ENCODE measurements at places on chromosomes 16 and 17. TPM values are rescaled to one million over a fixed set of nuclear protein-coding genes. Genes with fewer than 3 reads are reported as not detected.

GRCh38 chr17:61383689-61384201, 15.9 kb upstream of the TBX2 start:
- H3K4me1 ChIP-seq = no peaks in the 10 kb centered on the region
- no peaks in the 10 kb centered on the region for H3K27me3 ChIP-seq
- H3K4me3 ChIP-seq = no peak overlapping the region
- H3K36me3 ChIP-seq = no peaks in the 10 kb centered on the region

DNA sequence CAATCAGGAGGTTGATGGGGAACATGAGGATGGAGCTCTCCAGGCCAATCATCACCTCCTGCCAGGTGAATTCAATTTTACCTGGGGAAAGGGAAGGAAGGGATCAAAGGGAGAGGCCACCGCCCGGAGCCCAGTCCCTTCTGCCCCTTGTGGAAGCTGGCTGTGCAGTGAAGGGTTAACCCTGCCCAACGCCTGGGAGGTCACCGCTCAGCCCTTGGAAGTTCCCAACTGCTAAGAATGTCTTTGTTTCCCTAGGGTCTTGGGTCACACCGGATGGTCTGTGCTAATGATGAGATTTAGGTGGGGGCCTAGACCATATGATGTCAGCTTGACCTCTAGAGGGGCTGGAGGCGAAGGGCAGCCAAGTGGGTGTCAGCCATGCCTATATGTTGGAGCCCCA, 52.1 kb upstream of the GCSH start:
- no peak overlapping the region for H3K4me3 ChIP-seq
- H3K27me3 ChIP-seq = no peaks in the 10 kb centered on the region
- H3K27ac ChIP-seq = no peak overlapping the region
- no peaks in the 10 kb centered on the region for H3K36me3 ChIP-seq
- no peak for DNase-seq

DNA sequence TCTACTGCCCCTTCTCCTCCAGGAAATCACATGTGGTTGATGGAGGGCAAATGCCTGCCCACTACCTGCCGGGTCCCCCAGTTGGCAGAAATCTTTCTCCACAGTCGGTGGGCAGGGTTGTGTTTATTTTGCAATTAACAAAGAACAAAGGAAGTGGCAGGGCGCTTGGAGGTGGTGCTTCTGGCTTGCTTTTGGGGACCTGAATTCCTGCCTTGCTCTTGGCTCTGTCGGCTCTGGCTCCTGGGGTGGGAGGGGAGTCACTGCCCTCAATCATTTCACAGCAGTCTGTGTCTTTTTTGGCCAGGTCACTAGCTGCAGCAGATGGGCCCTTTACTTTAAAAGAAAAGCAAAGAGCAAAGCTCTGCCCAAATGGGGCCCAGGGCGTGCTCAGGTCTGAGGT, 69.2 kb downstream of the C16orf78 start:
- H3K4me3 ChIP-seq = no peak overlapping the region
- no peak overlapping the region for H3K27ac ChIP-seq
- no peaks in the 10 kb centered on the region for H3K27me3 ChIP-seq
- no peak for DNase-seq
- no peaks in the 10 kb centered on the region for H3K36me3 ChIP-seq

DNA sequence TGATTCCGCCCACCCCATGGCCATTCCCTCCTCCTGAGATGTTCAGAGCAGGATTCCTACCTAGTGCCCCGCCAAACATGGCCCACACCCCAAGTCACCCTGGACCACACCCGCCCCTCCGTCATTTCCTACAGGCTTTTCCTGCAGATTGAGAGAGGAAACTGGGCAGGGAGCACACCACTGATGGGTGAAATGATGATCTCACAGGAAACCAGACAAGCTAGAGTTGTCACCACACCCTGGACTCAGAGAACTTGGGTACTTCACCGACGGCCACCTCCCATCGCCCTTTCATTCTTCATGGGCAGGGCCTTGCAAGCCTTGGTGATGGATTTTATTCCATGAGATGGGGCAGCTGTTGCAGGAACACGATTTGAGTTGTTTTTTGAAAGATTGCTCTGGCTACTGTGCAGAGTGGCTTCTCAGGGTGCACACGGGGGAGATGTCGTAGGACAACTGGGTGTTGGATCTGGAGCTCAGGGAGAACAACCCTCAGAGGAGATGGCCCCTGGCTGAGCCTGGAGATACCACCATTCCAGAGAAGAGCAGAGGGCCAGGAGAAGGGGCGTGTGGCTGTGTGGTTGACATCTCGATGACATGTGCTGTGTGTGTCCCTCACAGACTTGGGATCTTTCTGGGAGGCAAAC, 7.4 kb upstream of the B9D1 start:
- H3K36me3 ChIP-seq = no peaks in the 10 kb centered on the region
- no peaks in the 10 kb centered on the region for H3K4me1 ChIP-seq
- no peaks in the 10 kb centered on the region for H3K27me3 ChIP-seq
- H3K27ac ChIP-seq = no peak overlapping the region
- DNase-seq = no peak

- no peak for DNase-seq
- H3K4me1 ChIP-seq = no peaks in the 10 kb centered on the region
- no peak overlapping the region for H3K4me3 ChIP-seq
- H3K27ac ChIP-seq = no peak overlapping the region
Measured at GRCh38 chr16:12760819-12761611, 42.7 kb downstream of the CPPED1 start.

DNA sequence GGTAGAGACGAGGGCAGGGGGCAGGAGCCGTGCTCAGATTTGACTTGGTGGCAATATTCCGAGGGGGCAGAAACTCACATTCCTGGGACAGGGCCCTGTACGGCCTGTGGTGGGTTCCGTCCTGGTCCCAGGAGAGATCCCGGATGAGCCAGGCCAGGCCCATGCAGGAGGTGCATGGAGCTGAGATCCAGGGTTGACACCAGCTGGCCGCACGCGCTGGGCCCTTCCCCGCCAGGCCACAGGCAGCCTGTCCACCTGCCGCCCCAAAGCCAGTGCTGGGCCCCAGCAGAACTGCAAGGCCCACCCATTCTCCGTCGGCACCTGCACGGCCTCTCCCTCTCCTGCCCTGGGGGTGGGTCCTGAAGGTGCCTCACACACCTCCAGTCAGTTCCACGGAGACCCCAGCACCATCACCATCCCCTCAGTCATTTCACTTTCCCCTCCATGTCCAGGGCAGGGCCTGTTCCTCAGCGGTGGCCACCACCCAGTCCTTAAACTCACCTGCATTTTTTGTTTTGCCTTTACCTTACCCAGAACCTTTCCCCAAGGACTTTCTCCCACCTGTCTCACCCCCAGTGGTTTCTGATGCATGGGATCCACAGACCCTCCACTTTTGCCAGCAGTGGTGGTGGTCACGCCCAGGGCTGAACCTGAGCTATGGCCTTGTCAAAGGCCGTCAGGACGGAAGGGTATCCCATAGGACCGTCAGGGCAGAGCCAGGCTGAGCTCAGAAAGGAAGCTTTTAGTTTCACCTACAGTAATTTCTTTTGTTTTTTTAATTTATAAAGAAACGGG, 25.1 kb upstream of the CDH15 start:
- no peak overlapping the region for H3K27ac ChIP-seq
- H3K4me3 ChIP-seq = no peak overlapping the region
- no peaks in the 10 kb centered on the region for H3K4me1 ChIP-seq
- no peaks in the 10 kb centered on the region for H3K36me3 ChIP-seq
- no peak for DNase-seq

GRCh38 chr17:50261051-50261915, 13.0 kb upstream of the TMEM92 start:
- H3K27ac ChIP-seq = no peak overlapping the region
- no peaks in the 10 kb centered on the region for H3K4me1 ChIP-seq
- H3K27me3 ChIP-seq = no peaks in the 10 kb centered on the region
- no peaks in the 10 kb centered on the region for H3K36me3 ChIP-seq

DNA sequence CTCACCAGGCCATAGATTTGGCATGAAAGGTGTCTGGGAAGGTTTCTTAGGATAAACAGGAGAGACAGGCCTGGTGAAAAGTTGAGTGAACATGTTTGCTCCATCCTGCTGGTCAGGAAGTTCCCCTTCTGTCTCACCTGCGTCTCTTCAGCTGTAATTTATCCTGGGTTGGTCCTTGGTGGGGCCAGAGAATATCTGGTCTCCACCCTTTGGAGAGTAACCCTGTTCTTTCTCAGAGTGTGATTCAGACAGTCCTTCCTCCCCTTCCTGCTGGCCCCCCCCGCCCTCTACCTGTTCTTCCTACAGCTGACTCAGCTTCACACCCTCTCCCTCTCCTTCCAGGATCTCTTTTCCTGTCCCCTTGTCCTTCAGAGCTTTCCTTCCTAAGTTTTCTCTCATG, 17.1 kb downstream of the MINK1 start:
- H3K36me3 ChIP-seq = no peaks in the 10 kb centered on the region
- no peaks in the 10 kb centered on the region for H3K4me1 ChIP-seq
- no peak for DNase-seq
- no peak overlapping the region for H3K4me3 ChIP-seq
- no peak overlapping the region for H3K27ac ChIP-seq
- no peaks in the 10 kb centered on the region for H3K27me3 ChIP-seq

DNA sequence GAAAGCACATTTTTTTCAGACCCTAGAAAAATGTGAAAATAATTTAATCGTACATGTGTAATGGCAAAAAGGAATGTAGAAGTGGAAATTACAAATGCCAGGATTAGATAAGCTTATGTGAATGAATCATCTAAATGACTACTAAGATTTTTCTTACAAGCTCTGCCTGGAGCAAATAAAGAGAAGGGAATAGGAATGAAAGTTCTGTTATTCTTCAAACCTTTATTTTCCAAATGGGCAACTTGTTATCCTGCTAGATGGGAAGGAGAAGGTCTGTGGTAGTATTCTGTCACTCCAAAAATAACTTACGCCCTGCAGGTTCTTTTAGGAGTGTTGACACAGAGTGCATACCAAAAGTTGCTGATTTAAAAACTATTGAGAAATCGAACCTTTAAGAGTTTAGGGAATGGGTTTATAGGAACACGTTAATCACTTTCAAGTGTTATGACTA, 9.7 kb downstream of the CTCF start:
- no peaks in the 10 kb centered on the region for H3K27me3 ChIP-seq
- H3K27ac ChIP-seq = no peak overlapping the region
- H3K36me3 ChIP-seq = no peaks in the 10 kb centered on the region
- no peak for DNase-seq

DNA sequence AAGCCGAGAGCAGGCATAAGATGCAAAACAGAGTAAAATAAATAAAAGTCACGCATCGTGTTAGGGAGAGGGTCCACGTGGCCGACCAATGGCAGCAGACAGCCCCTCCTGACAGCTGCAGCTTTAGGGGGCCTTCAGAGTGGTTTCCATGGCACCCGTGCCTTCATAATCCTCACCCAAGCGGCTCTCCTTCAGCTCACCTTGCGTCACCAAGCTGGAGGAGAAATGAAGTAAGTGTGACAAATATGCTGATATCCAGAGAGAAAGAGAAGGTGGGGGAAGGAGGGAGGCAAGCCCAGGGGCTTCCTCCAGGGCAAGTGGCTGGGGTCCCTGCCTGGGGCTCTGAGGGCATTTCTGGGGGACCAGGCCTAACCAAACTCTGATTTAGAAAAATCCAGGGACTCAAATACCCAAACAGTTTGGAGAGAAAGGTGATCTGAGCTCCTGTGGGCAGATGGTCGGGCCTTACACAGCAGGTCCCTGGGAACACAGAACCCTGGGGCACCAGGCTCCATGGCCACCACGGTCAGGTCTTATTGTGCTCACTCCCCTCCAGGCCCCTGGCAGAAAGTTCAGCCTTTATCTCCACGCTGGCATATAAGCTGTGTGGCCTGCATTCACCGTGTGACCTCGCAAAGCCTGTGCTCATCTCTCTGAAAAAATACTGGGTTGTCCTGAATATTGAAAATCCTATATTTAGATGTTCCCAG, 80.7 kb upstream of the TNRC6C start:
- no peak overlapping the region for H3K4me3 ChIP-seq
- no peak for DNase-seq
- H3K4me1 ChIP-seq = no peaks in the 10 kb centered on the region
- no peaks in the 10 kb centered on the region for H3K36me3 ChIP-seq
- no peak overlapping the region for H3K27ac ChIP-seq
- H3K27me3 ChIP-seq = peaks cover 3% of the 10 kb centered on the region

- H3K27ac ChIP-seq = no peak overlapping the region
- no peak overlapping the region for H3K4me3 ChIP-seq
- H3K36me3 ChIP-seq = no peaks in the 10 kb centered on the region
- peaks cover 7% of the 10 kb centered on the region for H3K4me1 ChIP-seq
Measured at GRCh38 chr17:67479148-67479547, 102.1 kb downstream of the PITPNC1 start.

- no peak for DNase-seq
- H3K27ac ChIP-seq = no peak overlapping the region
- H3K36me3 ChIP-seq = peaks cover 7% of the 10 kb centered on the region
- no peak overlapping the region for H3K4me3 ChIP-seq
Measured at GRCh38 chr17:75241143-75241430, 20.3 kb downstream of the GGA3 start.

DNA sequence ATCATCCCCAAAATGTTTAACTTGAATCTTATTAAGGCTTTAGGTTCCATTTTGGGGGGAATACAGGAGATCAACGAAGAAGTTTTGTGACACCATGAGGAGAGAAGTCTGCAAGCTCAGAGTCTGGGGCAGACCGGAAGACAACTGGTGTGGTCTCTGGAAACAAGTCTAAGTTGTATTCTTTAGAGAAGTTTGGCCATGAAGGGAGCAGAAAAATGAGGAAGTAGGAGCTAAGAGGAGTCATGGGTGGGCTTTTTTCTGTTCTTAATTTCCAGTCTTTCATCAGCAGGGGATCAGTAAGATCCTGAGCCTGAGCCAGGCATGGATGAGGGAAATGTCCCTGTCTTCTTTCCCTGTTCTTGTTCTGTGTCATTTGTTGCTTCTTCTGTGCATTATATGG, 35.8 kb upstream of the NF1 start:
- H3K4me3 ChIP-seq = no peak overlapping the region
- H3K36me3 ChIP-seq = no peaks in the 10 kb centered on the region
- no peaks in the 10 kb centered on the region for H3K4me1 ChIP-seq
- H3K27me3 ChIP-seq = no peaks in the 10 kb centered on the region
- DNase-seq = no peak
- no peak overlapping the region for H3K27ac ChIP-seq

DNA sequence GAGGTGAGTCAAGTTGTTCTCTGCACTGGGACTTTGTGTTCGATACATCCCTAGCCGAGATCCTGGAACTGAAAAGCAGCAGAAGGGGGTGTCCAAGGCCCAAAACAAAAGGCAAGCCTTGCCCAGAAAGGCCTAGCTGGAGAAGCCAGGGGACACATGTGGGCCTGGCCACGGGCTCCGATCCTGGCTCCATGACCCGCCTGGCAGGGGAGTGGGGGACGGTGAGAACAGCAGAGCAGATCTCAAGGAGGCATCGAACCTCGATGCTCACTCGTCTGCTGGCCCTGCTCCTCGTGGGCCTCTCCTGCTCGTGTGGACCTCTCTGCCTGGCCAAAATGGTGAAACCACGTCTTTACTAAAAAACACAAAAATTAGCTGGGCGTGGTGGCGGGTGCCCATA, 8.9 kb downstream of the CCNF start:
- no peaks in the 10 kb centered on the region for H3K36me3 ChIP-seq
- no peaks in the 10 kb centered on the region for H3K27me3 ChIP-seq
- DNase-seq = no peak
- H3K4me3 ChIP-seq = no peak overlapping the region
- no peaks in the 10 kb centered on the region for H3K4me1 ChIP-seq

The MYH1 gene
- total RNA-seq = not detected

The CLDN7 gene
- 53.2 TPM for total RNA-seq

The KRT16 gene
- total RNA-seq = not detected

The AANAT gene
- total RNA-seq = 0.16 TPM
